ENCODE measurements at places on chromosomes 1 and 21.

GRCh38 chr1:177384461-177384860 lies 213.7 kb downstream of the BRINP2 start:
- DNase-seq: no peak

GRCh38 chr1:222263791-222264190 lies 284.1 kb downstream of the HHIPL2 start:
- no peak for DNase-seq

DNA sequence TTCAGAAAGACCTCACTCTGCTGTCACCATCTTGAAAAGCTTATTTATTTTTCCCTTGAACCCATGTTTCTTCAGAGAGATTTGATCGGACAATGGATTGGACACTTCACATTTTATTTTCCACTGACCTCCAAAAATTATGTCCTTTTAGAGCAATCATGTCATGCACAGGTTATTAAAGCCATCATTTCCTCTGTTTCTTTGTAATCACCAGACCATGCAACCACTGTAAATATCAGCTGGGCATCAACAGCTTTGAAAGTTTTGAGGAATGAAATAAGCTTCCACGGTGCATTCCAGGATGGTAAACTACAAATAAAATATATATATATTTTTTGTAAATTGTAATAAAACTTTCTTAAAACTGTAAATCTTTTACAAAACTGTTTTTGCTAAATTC lies 144.1 kb upstream of the ADAMTS5 start:
- DNase-seq: no peak

GRCh38 chr21:19048098-19048672 lies 644.6 kb upstream of the TMPRSS15 start:
- no peak for DNase-seq

DNA sequence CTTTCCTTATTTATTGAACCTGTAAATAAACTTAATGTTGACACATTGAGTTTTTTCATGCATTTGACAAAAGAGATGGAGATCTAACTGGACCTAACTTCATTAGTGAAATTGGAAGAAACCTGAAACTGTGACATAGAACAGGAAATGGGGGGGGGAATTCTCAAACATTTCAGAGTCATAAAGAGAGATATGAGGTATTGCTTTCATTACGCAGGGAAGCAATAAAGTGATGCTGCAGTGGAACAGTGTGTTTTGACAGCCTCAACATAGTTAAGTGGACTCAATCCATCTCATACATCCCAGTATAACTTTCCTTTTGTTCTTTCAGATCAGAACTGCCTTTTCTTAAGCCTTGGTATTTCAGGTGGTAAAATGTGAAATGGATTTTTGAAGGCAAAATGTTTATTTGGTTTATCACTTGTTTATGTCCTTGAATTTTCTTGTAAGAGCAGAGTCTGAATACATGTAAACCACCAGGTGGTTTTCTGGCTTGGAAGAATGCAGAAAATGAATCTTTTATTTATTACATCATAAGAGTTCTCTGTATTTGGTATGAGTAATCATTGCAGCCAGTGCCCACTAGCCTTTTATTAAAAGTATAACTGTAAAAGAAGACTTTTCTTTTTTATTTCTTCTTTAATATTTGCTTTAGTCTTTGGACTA lies 132.5 kb downstream of the ZNF326 start:
- DNase-seq: no peak

DNA sequence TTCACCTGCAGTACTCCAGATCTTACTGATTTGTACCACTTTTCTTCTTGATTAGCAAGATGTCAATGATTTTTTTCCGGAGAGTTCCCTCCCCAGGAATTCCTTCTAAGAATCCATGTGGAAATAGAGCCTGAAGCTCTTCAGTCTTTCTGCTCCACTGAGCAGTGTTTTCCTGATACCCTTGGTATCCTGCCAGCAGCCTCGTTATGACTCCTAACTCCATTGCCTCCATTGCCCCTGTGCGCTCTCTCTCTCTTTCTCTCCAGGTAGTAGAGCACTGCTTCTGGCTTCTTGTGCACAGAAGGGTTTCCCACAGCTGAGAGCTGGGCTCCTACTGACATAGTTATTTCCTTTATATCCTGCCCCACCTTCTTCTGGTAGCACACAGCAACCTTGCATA lies 12.2 kb downstream of the UBE2U start:
- DNase-seq: no peak

- no peak for DNase-seq
Measured at GRCh38 chr1:41892301-41892781, 26.4 kb downstream of the HIVEP3 start.

GRCh38 chr1:92485381-92486250 lies 1.1 kb downstream of the GFI1 start:
- DNase-seq: peak; percentile 84

DNA sequence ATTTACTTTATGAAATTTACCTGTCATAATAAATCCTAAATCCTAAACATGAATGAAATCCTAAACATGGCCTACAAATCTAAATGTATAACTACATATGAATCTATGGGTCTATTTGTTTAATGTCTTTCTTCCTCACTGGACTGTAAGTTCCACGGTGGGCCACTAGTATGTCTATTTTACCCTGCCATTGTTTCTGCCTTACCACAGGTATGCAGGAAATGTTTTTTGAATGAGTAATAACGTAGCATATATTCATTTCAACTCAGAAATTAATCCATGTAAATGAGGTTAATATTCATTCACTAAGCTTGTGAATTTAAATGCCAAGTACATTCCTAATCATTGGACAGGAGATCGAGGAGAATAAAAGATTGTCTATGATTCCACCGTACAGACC lies 35.3 kb downstream of the B3GALNT2 start:
- DNase-seq: no peak

DNA sequence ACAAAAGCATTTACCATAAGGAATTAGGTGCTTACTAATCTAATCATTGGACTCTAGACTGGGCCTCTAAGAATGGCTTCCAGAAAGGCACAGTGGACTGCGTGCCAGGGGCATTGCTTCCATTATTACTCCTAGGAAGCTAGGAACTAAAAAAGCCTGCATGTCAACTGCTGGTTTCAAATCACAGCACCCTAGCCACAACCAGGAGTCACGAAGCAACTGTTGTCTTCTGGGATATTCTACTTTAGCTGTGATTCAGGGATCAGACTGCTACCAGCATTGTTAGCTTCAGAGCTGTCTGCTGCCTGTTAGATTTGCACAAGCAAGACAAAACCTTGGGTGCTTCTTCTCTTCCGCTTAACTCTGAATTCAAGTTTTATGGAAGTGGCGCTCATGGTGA lies 38.3 kb downstream of the DNM3 start:
- no peak for DNase-seq

DNA sequence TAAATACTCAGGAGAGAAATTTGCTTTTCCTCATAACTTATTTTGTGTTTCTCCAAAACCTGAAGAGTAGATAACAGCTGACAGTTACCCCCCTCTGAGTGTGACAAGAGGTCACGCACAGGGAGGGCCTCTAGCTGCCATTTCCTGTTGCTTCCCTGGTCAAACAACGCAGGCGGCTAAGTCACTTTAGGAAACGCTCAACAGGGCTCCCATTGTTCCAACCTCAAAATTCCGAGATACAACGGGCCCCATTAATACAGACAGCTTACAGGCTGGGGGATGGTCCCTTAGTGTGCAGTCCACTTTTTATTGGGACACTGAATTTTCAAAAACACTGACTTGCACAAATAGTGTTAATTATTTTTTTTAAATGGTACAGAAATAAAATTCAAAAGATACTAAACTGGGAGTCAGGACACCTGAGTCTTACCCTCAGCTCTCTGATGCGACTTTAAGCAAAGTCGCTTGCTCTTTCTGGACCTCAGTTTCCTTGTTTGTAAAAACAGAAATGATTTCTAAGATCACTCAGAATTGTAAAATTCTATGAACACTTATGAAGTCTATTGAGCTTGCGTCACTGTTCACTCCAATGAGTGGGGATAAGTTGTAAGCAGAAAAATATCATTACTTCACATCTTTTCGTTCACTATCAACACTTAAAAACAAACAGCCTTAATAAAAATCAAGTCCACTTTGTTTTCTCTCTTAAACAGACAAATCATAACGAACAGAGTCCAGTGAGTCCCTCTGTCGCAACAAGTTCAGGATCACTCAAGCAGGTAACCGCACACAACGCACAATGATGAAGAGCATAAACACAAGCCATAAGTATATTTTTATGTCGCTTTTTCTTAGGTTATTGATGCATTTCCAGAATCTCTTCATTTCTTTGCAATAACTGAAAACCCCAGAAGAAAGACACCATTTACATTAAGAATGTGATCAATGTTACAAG lies 13.5 kb downstream of the LZIC start:
- no peak for DNase-seq

GRCh38 chr1:194833111-194833510 lies 1646.7 kb upstream of the B3GALT2 start:
- no peak for DNase-seq

DNA sequence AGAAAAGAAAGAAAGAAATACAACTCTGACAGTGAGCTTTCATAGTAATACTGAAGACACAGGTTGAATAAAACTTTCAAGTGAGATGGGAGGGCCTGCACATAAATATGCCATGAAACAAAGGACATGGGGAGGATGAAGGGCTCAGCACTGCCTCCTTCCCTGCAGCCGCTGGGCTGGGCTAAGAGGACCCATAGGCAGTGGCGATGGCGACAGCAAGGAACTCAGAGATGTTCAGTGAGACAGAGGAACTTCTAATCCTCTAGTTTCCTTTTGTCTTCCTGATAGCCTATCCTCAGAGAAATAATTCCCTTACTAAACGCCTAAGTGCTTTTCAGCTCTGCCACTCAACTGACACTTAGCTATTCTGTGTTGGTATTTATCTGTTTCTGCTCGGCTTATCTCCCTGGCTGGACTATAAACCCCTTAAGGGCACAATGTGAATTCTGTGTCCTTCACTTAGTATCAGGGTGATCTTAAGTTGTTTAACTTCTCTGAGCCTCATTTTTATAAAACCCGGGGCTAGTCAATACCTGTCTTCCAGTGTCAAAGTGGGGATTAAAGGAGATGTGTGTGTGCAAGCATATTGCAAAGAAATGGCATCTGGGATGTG lies 24.4 kb upstream of the IER5 start:
- no peak for DNase-seq

- no peak for DNase-seq
Measured at GRCh38 chr21:18142655-18143054, 102.0 kb upstream of the CHODL start.

GRCh38 chr1:109229531-109230127 lies 15.9 kb downstream of the SARS1 start:
- no peak for DNase-seq

DNA sequence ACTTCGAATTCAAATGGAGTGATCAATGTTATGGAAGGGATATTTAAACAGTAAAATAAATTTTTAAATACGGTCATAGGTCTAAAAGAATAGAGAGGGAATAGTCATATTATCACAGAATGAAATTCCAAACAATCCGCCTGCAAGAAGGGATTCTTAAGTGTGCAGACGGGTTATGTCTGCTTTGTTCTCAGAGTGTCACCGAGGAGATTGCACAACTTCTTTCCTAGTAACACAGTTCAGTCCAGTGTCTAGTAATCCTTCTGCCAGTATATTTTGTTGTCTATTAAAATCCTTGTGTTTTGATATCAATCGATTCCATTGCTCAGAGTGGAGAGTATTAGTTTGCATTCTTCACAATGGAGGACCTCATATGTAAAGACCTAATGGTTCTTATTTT lies 48.4 kb downstream of the LRRC53 start:
- DNase-seq: no peak

- DNase-seq: no peak
Measured at GRCh38 chr1:99820546-99820945, 29.6 kb upstream of the AGL start.

DNA sequence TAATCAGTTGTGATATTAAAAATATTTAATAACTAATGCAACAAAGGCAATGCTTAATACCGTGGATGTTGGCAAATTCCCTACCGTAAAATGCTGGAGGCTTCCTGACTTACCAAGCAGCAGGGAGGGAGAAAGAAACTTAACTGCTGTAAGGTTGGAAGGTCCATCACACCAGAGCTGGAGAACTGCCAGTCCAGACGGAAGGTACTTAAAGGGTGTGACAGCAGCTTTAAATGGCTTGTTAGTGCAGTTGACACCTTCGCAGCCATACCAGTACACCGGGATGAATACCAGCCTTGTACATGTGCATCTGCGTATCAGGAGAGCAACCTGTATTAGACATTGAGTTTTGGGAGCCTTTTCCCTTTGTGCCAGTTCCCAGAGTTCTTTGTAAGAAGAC lies 269.5 kb upstream of the NCAM2 start:
- no peak for DNase-seq

DNA sequence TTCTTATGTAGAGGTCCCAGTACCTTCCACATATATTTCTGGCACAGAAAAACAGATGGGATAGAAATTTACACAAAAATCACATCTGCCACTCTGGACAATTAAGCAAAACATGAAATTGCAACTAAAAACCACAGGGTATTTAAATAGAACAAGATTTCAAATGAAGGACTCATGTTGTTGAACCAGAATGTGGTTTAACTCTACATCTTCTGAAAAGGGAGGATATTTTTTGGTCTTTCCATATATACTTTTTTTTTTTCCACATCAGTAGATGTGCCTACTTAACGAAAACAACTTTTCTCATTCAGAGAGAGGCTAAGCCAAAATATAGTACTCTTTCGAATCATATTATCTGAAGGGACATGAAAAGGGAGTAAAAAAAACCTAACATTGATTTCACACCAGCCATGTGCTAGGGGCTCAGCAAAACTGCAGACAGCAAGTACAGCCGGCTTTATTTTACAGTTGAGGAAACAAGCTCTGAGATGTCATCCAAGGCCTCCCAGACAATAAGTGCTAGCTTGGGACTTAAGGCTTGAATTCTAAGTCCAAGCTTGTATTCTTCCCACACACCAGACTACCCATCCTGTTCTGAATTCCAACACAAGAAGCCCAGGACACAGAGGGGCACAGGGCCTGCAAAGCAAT lies 208.9 kb downstream of the PBX1 start:
- DNase-seq: no peak

GRCh38 chr1:55378582-55378981 lies 163.4 kb upstream of the USP24 start:
- DNase-seq: no peak

DNA sequence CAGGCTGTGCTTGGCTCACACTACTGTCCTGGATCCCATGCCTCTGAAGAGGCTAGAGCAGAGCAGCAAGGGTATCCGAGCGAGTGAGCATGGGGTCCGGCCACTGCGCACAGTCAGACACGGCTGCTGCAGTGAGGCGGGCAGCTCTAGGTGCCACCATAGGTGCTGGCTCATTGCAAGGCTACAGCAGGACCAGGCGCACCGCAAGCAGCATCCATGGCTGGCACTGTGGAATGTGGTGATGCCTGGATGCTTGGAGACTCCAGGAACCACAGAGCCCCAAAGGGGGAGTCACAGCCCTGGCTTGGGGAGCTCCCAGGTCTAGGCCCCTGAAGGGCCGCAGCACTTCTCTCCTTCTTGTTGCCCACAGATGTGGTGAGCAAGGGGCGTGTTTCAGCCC lies 47.2 kb downstream of the ATP6V1G3 start:
- no peak for DNase-seq

GRCh38 chr1:205926213-205926612 lies 17.0 kb downstream of the SLC26A9 start:
- no peak for DNase-seq

Data from activated T-cell treated with anti-CD3 and anti-CD28 coated beads for 4 hours (primary cell).